ENCODE measurements at places on chromosomes 2 and 18.

DNA sequence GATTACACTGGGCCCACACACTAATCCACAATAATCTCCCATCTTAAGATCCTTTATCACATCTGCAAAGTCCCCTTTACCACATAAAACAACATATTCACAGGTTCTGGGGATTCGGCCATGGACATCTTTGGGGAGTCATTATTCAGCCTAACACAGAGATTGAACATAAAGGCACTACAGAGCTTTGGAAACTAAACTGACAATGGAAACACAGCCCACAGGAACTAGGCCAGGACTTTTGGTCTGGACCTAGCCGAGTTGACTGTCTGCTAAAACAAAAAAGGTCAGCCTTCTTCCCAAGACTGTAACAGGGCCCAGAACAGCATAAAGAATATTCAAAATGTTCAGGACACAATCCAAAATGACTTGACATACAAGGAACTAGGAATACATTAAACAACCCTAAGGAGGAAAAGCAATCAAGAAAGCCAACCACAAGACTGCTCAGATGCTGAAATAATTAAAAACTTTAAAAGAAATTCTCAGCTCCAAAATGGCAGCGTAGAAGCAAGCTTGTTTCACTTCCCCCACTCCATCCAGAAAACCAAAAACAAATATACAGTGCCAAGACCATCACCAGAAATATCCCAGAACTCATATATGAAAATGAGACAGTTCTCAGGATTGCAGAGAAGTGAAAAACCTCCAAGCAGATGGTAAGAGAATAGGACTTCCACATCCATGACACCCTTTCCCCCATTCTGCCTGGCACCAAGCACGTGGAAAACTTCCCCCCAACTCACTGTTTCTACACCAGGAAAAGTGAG, 207.8 kb downstream of the ATAD2B start:
- no peak for DNase-seq

GRCh38 chr2:169476459-169476858, 2.8 kb upstream of the BBS5 start:
- DNase-seq: no peak

DNA sequence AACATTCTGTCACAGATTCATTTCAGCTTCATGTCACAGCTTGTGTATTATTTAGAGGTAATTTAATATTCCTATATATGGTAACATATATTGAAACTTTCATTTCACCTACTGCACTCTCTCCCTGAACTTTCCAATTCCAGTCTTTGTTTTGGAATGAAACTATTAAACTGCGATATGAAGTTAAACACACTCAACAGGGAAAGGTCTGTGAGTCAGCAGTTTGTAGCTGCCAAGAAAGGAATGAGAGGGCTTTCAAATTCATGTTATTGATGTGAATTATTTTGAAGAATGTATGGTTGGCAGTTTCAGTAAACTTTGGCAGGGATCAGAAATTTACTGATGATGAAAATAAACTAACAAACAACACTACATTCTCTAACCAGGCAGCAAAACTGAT, 148.3 kb downstream of the HNMT start:
- DNase-seq: no peak

DNA sequence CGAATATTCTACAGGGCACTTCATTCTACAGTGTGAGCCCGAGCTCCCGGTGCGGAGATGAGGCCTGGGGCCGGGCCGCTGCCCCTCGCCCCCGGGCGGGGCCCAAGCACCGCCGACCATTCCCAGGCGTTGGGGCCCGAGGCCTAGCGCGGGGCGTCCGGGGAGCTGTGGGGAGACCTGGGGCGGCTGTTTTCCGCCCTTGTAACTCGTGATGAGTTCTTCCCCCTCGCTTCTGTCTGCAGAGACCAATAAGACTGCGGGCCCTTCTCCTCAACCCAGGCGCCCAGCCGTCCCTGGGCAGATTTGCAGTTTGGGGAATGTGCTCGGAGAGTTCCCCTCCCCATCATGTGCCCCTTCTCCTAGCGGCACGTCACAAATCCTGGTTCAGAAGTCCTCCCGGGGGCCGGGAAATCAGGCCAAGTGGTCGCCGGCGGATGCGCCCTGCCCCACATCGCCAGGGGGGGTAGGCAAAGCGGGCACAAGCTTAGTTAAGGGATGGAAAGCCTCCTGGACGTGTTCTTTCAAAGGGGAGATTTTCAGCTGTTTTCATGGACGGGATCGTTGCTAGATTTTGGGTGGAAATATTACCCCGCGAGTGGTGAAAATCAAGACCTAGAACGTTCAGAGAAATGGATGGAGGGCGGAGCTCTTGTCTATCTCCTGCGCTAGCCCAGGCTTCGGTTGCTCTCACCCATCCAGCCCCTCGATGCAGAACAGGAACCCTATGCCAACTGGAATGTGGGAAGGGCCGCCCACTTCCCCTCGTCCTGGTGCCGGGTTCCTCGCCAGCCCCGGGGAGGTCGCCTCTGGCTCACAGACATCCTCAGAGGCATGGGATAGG, 18.8 kb upstream of the HAAO start:
- peak; percentile 73 for DNase-seq

GRCh38 chr2:217249121-217250012, 389.5 kb upstream of the TNP1 start:
- no peak for DNase-seq

GRCh38 chr2:9082158-9082557, 78.7 kb upstream of the MBOAT2 start:
- DNase-seq: no peak

- no peak for DNase-seq
These were observed 573 bp downstream of the STAM2 start for GRCh38 chr2:152175012-152175367.

DNA sequence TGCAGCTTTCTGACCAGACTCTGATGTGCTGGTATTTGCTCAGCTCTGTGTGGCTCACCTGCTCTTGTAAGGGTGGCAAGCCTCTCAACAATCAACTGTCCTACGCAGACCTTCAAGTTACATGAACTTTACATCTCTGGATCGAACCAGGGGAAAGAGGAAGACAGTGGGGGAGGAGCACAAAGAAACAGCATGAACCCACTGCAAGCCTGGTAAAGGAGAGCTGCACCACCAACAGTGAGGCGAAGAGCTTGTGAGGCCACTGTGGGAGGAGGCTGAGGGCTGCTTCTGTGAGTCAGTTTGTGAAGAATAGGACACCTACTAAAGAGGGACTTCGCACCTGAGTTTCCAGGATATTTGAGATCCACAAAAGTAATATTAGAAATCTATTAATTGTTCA, 18.8 kb upstream of the FAM110C start:
- no peak for DNase-seq

GRCh38 chr2:224347176-224348051, 54.5 kb downstream of the FAM124B start:
- no peak for DNase-seq

DNA sequence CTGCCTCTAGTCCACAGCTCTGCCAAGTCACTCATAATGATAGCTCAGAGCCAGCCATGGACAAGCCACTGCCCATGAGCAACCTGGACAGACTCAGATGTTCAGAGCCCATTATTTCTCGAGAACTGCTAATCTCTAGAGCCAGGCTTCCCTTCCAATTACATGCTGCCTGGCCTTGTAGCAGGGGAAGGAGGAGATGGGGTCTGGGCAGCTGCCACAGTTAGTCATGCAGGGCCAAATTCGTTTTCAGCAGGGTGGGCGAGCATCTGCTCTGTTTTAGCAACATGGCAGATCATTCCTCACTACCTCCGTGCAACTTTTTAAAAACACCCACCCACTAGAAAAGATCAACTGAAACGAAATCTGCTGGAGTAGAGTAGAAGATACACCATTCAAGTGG, 141.8 kb downstream of the MYO5B start:
- DNase-seq: no peak

DNA sequence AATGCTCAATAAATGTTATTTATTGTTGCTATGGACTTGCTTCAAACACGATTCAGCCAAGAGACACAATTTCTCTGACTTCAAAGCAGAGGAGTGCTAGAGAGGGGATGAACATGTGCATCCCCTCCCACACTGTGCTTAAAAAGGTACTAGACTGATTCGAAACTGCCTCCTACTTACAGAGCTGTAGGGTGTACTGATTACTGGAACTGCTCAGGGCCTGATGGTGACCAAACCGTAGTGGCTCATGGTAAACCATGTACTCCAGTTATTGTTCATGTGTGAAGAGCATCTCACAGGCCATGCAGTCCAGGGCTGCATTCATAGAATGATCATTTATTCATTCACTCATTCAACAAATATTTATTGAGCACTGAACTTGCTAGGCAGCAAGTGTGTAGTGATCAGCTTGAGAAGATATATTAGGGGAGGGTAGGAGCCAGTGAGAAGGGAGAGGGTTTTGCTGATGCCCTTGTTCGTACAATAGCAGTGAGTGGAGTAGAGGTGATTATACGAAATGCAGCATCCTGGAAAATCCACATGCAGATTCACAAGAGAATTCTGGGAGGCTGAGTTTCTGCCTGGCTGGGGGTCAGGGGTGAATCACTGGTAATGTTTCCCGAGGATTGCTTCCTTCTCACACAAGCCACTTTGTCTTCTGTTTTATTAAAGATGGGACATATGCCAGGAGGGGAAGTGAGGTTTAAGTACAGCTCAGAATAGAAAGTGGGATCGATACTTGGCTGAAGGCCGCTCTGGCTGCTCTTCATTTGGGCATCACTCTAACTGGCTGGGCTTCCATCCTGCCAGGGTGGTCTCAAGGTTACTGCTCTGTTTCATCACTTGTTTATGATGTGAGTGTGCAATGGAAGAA, 245.4 kb downstream of the RAD51AP2 start:
- no peak for DNase-seq

DNA sequence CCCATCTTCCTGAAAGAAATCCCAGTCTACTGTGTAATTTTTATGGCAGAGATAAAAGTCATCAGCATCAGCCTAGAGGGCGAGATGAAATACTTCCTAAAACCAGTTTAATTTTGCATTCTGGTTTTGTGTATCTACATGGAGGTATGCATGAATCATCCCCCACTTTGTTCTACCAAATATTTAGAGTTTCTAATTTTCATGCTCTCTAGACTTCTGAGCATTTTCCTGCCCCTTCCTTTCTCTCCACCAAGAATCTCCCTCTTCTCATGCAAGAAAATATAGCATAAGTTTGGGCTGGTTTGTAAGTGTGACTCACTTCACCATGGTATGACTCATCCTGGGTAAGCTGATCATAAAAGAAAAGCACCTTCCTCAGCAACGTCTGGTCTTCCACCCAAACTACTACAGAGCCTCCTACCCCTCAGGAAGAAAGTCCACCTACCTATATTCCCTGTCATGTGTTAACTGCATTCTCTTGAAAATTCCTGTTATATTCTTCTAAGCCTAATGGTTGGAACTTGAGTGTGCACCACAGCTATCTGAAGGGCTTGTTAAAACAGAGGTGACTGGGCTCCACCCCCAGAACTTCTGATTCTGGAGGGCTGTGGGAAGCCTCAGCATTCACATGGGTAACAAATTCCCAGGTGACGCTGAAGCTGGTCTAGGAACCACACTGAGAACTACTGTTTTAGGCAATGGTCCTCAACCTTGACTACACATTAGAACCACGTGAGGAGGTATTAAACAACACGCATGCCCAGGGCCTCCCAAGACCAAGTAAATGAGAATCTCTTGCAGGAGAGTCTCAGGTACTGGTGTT, 37.4 kb upstream of the RAPGEF4 start:
- DNase-seq: peak; percentile 58

DNA sequence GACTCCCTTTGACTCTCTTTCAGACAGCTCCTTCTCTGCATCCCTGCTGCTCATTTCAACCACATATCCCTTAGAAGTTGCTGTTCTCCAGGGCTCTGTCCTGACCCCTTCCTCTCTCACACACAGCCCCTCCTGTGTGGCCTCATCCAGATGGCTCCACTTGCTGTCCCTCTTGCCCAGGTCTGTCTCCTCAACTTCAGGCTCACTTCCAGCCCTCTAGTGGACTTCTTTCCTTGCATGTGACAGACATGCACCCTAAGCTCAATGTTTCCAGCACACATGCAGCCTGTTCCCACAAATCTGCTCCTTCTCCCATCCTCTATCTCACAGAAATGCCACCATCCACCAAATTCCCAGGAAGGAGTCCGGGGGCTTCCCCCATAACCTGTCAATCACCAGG, 9.0 kb upstream of the MRPL19 start:
- DNase-seq: no peak

- DNase-seq: no peak
These were observed 58.2 kb downstream of the MYT1L start for GRCh38 chr2:2272841-2273240.

DNA sequence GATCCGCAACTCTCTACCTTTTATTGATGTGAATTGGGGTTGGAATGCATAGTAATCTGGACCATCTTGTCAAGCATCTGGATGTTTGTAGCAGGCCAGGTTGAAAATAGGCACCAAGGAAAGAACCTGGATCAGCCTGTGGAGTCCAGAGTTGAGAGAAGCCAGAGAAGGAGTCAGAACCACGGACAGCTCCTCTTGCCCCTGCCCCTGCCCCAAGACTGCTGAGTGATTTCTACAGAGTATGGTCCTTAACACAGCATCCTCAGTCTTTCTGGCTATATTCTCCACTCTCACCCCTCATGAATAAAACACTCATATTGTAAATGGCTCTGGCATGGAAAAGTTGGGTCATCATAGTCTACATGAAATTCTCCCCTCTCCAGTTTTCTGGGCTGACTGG, 154.6 kb downstream of the LOXHD1 start:
- DNase-seq: peak; percentile 12

GRCh38 chr18:9244376-9244775, 90.2 kb upstream of the TWSG1 start:
- no peak for DNase-seq

DNA sequence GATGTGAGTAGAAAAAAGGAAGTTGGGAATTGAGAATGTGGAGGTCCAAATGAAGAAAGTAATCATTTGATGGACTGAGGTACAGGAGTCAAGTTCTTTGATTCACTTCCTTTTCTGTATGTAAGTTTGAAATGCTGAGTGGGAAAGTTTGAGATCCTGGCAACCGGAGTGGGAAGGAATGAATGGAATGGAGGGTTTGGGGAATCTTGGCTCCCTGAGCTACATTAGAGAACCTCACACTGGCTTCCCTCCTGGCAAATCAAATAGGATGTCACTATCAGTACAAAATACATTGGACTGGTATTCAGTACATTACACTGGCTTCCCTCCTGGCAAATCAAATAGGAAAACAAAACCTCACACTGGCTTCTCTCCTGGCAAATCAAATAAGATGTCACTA, 9.8 kb upstream of the RNF138 start:
- no peak for DNase-seq

- DNase-seq: no peak
These were observed 53.1 kb downstream of the CTDP1 start for GRCh38 chr18:79732721-79733025.

DNA sequence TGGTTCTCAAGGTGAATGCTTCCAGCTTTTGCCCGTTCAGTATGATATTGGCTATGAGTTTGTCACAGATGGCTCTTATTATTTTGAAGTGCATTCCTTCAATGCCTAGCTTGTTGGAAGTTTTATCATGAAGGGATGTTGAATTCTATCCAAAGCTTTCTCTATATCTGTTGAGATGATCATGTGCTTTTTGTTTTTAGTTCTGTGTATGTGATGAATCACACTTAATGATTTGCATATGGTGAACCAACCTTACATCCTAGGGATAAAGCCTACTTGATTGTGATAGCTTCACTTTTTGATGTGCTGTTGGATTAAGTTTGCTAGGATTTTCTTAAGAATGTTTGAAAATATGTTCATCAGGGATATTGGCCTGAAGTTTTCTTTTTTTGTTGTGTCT, 112.1 kb downstream of the MBD2 start:
- no peak for DNase-seq
